ENCODE measurements at places on chromosomes 7 and 10. TPM values are rescaled to one million over a fixed set of nuclear protein-coding genes. Genes with fewer than 3 reads are reported as not detected.

DNA sequence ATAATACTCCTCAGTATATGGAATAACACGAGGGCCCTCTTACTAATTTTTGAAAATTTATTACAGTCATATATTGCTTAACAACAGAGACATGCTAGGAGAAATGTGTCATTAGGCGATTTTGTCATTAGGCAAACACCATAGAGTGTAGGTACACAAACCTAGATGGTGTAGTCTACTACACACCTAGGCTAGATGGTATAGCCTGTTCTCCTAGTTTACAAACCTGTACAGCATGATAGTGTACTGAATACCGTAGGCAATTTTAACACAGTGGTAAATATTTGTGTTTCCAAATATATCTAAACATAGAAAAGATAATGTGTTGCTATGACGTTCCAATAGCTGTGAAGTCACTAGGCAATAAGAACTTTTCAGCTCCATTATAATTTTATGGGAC lies 12.8 kb downstream of the OR2F1 start:
- no peak for DNase-seq

DNA sequence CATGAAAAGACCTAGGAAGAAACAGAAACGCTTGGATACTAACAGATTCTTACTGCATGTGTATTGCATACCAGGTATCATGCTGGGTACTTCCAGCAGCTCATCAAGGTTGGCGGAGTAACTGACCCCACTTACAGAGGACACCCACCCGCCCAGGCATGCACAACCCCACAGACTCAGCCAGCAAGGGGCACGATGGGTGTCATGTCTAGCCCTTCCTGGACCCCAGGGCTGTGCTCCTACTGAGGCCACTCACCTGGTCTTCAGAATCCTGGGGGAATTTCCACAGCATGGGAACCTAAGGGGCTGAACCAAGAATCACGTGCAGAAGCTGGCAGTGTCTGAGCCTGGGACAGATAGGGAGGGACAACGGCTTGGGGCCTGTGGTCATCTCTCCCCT lies 134.1 kb upstream of the ZNF32 start:
- no peak for DNase-seq

- no peak for DNase-seq
These were observed 12.3 kb downstream of the MRPS24 start for GRCh38 chr7:43856996-43857395.

GRCh38 chr7:148049068-148049467 lies 541.5 kb upstream of the C7orf33 start:
- DNase-seq: no peak

GRCh38 chr10:128484041-128484440 lies 357.8 kb upstream of the MKI67 start:
- no peak for DNase-seq

- DNase-seq: no peak
These were observed 120.7 kb downstream of the ARID5B start for GRCh38 chr10:62021978-62022802.

GRCh38 chr7:28423918-28424514 lies 11.7 kb downstream of the CREB5 start:
- no peak for DNase-seq

- DNase-seq: no peak
These were observed 101.3 kb downstream of the SDHAF3 start for GRCh38 chr7:97218767-97219166.

GRCh38 chr10:131788386-131788785 lies 112.4 kb upstream of the PPP2R2D start:
- DNase-seq: no peak

- DNase-seq: no peak
These were observed 13.0 kb downstream of the AQP1 start for GRCh38 chr7:30924624-30925023.

GRCh38 chr7:129553899-129554461 lies 51.6 kb downstream of the SMKR1 start:
- no peak for DNase-seq

- no peak for DNase-seq
These were observed 851.0 kb downstream of the KCNMA1 start for GRCh38 chr10:76786504-76787072.

DNA sequence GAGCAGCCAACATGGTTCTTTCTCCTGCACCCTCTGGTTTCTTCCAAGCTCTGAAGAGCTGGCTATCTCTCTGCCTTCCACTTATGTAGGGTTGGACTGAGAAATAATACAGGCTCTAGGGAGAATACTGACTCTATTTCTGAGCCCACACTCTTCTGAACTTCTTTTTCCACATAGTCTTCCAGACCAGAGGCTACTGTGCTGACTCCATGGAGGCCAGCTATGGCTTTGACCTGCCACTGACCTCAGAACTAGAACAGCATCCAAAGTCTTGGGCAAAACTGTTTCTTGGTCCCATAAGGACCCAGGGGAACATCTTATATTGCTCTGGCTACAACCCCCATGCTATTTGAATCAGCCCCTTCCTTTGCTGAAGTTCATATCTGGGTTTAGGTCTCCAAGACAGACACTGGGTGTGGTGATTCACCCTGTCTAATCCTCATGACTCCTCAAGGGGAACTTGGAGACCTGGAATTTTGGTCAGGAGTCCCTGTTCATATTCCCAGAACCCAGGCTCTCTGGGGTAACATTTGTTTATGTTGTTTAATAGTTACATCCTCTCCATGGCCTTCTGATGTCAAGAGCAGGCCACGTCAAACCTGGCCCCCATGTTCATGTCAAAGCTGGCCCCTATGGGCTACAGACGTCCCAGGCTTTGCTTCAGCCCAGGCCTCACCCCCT lies 12.1 kb upstream of the PLAU start:
- no peak for DNase-seq

DNA sequence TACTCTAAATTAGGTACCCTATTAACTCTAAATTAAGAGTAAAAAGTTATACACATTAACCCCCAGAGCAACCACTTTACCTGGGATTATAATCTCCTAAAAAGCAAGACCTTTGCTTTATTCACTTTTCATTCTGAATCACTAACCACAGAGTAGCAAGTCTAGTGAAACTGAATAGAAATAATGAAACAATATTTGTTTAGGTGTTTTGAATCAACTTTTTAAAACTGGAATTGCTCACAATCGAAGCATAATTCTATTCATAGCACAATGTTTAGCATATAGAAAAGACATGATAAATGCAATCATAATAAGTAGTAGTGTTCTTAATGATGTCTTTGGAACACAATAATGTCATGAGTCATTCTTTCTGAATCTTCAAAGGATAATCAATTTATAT lies 37.0 kb upstream of the CASD1 start:
- no peak for DNase-seq

DNA sequence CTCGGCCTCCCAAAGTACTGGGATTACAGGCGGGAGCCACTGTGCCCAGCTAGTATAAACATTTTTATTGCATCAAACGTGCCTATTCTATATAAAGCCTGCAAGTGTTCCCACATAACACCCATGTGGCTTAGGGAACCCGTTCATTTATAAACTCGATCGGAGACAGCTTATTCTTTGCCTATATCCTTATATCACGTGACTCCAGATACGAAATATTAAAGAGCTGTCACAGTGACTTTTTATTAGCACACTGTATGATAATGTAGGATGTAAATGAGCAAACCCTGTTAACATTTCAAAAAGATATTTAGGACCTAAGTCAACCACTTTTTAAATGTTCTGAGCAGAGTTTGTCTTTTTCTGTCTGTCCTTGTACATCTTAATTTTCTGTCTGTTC lies 642.9 kb upstream of the ADARB2 start:
- no peak for DNase-seq

- DNase-seq: no peak
These were observed 109.8 kb downstream of the SH3PXD2A start for GRCh38 chr10:103745341-103746247.

- peak; percentile 93 for DNase-seq
These were observed 44.8 kb downstream of the PDIA4 start for GRCh38 chr7:148983200-148984146.

GRCh38 chr10:1602037-1602484 lies 135.3 kb downstream of the ADARB2 start:
- DNase-seq: no peak

GRCh38 chr10:18527687-18528086 lies 123.7 kb downstream of the NSUN6 start:
- DNase-seq: no peak

DNA sequence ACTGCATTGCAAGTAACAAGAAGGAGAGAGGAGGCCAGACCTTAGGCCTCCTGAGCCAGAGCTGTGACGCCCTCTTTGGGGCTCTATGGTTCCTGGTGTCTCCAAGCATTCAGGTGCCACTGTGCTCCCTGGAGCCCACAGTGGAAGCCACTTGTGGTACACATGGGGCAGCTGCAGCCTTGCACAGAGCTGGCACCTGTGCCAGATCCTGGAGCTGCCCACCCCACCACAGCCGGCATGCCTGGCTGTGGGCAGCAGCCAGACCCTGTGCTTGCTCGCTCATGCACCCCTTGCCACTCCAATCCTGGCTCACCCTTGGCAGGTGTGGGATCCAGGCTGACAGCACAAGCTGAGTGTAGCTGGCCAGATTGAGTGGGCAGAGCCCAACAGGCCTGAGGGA lies 173.8 kb upstream of the SMIM30 start:
- DNase-seq: no peak

- DNase-seq: no peak
These were observed 134.3 kb downstream of the VIPR2 start for GRCh38 chr7:159010411-159010810.

- DNase-seq: no peak
These were observed 93.8 kb downstream of the MAPK8 start for GRCh38 chr10:48400129-48400849.

GRCh38 chr10:122152544-122152943 lies 118.6 kb upstream of the BTBD16 start:
- DNase-seq: no peak

GRCh38 chr10:60234551-60234950 lies 155.1 kb downstream of the ANK3 start:
- no peak for DNase-seq

DNA sequence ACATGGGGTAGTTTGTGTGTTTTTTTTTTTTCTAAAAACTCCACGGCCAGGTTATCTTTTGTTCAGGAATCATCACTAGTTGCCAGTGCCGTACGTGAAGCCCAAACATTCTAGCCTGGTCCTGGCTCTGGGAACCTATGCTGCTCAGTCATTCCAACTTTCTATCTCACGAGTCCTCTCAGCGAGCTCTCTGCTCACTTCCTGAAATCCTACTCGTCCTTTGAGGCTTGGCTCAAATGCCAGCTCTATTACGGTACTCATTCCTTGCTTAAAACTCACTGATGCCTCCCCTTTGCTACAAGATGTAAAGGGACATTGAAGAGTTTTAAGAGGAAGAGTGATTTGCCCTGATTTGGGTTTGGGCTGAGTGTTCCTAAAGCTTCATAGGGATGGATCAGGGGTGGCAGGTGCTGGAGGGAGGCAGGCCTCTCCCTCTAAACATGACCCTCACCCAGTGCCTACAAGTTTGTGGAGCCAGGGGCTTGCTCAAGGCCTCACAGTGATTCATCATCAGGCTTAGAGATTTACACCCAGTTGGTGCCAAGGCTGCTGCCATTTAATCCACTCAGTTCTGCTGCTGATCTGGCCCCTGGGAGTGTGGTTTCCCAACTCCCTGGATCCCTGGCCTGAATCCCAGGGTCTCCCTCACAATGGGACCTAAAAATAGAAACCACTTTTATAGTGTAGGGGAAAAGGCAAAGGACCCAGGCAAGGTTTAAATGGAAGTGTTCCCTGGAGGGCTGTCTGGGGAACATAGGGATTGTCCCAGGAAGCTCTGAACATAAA lies 46.1 kb upstream of the R3HCC1L start:
- DNase-seq: no peak

DNA sequence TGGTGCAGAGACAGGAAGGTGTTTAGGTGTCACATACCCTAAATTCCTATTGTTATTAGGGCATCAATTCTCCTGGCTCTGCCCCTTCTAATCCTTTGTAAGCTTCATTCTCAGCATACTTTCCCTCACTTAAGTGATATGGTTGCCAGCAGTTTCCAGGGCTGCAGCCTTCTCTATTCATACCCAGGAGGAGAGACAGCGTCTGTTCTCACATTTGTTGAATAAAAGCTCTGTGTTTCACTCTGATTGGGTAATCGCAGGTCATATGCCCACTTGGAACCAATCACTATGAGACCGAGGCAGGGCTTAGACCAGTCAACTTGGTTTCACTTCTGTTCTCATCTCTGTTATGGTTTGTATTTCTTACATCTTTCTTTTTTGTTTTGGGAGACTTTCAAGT lies 109.6 kb upstream of the MTPN start:
- DNase-seq: peak; percentile 43

DNA sequence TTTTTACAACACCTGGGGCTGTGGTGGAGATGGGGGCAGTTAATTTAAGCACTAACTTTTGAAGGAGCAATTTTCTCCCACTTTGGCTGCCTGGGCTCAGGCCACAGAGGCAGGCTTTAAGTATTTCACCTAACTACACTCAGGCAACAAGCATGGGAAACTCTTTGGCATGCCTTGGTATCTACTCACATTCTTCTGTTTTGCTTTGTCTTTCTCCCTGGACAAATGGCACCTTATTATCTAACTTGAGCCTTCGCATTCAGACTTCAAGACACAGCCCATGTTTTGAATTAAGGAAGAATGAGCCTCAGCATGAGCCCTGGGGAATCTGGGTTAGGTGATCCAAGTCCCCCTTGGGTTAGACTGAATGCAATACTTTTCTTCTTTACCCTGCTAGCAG lies 31.8 kb upstream of the BMPER start:
- DNase-seq: no peak

DNA sequence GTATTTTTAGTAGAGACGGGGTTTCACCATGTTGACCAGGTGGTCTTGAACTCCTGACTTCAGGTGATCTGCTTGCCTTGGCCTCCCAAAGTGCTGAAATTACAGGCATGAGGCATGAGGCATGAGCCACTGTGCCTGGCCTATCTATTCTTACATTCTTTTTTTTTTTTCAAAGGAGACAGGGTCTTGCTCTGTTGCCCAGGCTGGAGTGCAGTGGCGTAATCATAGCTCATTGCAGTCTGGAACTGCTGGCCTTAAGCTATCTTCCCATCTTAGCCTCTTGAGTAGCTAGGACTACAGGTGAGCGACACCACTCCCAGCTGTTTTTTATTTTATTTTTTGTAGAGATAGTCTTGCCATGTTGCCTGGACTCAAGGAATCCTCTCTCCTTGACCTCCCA lies 20.5 kb downstream of the RSBN1L start:
- no peak for DNase-seq

DNA sequence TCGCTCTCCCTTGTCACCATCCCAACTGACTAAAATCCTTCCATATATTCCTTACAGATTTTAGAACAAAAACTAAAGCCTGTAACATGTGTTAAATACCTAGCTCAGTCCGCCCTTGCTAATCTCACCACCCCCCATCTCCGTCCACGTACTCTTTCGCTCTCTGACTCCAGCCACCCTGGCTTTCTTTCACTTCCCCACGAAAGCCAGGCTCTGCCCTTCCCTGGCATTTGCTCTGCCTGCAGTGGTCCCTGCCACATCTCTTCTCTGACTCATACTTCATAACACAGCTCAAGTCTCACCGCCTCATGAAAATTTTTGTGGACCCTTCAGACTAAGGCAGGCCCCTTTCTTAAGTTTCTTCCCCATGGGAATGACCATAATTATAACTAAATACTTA lies 11.7 kb upstream of the GPAM start:
- DNase-seq: no peak

Gene ZNHIT1
- polyA plus RNA-seq: 101 TPM

Gene NPSR1
- not detected for polyA plus RNA-seq

Gene GET4
- polyA plus RNA-seq: 63.1 TPM

Gene IL6
- 13.6 TPM for polyA plus RNA-seq

Gene EBF3
- not detected for polyA plus RNA-seq

Gene SEMA3D
- polyA plus RNA-seq: 48.7 TPM

Gene FXYD4
- polyA plus RNA-seq: not detected

Gene SEMA3A
- polyA plus RNA-seq: 16.5 TPM

Gene BAMBI
- polyA plus RNA-seq: 2.8 TPM

Gene FEZF1
- not detected for polyA plus RNA-seq

Gene TFR2
- 0.32 TPM for polyA plus RNA-seq

Gene WEE2
- not detected for polyA plus RNA-seq

Gene HDAC9
- 11.6 TPM for polyA plus RNA-seq

Gene PLXNA4
- 3.0 TPM for polyA plus RNA-seq

Gene MBL2
- not detected for polyA plus RNA-seq
